ENCODE measurements at places on chromosomes 7 and 10.

DNA sequence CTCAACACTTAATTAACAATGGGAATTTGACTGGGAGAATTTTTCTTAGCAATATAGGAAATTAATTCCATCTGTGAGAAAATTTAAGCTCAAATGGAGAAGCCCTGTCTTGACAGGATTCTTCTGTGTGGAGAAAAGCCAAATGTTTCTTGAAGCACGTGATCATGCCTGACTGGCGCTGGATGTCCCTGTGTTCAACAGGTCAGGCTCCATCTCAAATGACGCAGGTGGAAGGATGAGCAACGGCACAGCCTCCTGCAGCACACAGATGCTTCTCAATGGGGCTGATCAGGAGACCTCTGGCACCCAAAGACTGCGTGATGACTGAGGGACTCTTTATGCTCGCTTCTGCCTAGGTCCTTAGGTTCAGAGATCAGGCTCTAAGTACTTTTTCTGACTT lies 143.8 kb downstream of the RSU1 start:
- no peak for DNase-seq

- no peak for DNase-seq
These were observed 43.3 kb downstream of the HSPA12A start for GRCh38 chr10:116699049-116699448.

GRCh38 chr10:103659674-103660363 lies 166.3 kb downstream of the NEURL1 start:
- DNase-seq: peak; percentile 28

DNA sequence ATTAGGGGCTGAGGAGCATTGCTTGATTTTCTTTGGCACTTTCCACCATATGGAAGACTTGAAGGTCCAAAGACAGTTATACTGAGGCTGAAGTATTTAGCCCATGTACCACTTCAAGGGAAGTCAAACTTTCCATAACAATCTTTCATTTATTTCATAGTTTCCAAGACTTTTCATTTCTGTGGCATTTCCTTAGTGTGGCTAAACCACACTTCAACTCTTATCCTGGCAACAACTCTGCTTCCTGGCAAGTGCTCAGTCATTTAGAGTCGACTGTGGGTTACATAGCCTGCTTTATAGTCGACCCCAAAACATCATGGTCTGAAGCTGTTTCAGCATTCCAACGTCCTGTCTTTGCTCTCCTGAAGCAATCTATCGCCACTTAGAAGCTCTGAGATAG lies 343.0 kb upstream of the SEMA3D start:
- no peak for DNase-seq

- DNase-seq: peak; percentile 48
These were observed 18.7 kb upstream of the ARID5B start for GRCh38 chr10:61882621-61883370.

DNA sequence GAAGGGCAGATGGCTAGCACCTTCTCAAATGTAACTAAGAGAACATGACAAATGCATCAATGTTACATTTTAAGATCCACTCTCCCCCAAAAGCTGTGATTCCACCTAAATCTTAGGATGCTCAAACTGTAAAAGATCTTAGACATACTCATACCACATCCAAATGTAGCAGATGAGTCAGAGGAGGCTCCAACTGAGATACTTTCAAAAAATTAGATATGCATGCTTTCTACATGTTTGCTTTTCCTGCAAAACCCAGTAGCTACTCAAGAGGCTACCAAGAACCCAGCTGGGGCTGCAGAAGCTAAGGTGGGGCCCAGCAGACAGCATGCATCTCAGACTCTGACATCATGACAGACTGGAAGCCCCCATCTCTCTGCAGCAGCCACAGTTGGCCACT lies 31.4 kb upstream of the FRMD4A start:
- no peak for DNase-seq

DNA sequence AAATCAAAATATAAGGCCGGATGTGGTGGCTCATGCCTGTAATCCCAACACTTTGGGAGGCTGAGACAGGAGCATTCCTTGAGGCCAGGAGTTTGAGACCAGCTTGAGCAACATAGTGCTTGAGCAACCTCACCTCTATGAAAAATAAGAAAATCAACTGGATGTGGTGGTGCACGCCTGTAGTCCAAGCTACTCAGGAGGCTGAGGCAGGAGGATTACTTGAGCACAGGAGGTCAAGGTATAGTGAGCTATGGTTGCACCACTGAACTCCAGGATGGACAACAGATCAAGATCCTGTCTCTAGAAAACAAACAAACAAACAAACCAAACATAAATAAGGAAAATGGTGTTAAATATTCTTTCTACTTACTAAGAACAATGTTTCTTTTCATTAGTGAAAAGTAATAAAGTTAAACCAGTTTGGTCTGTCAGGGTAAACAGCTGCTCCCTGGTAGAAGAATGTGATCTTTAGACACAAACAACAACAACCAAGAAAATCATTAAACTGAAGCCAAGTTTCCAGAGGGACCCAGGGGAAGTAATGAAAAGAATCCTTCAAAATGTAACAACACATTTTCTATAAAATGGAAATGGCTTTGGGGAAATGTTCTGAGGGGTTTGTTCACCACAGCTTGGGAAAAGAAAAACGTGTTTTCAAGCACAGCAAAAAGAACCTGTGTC lies 17.5 kb upstream of the BAG3 start:
- no peak for DNase-seq

- no peak for DNase-seq
These were observed 60.0 kb downstream of the ICA1 start for GRCh38 chr7:8201846-8202441.

- no peak for DNase-seq
These were observed 320.9 kb upstream of the AUTS2 start for GRCh38 chr7:69277366-69277765.

GRCh38 chr7:12926206-12926605 lies 238.8 kb downstream of the ARL4A start:
- DNase-seq: no peak

DNA sequence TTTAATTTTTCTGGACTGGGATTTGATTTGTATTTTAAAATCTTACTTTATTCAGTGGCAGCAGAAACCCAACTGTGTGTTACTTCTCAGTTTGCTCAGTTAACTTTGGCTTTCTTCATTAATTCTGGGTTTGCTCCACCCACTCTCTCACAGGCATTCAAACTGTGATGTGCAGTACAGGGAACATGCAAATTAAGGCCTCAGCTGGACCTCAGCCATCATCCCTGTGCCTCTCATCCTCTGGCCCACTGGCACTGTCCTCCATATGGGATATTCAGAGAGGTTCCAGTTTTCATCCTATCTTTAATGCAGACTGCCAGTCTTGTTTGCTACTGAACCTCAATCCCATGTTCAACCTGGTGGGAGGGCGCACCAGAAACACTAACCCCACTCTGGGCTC lies 743.4 kb upstream of the IGFBP3 start:
- DNase-seq: no peak

- DNase-seq: no peak
These were observed 109.2 kb downstream of the OSBPL3 start for GRCh38 chr7:24870766-24871165.

GRCh38 chr7:3730276-3730675 lies 429.2 kb downstream of the SDK1 start:
- DNase-seq: no peak
